ENCODE measurements at places on chromosomes 6 and 20.

DNA sequence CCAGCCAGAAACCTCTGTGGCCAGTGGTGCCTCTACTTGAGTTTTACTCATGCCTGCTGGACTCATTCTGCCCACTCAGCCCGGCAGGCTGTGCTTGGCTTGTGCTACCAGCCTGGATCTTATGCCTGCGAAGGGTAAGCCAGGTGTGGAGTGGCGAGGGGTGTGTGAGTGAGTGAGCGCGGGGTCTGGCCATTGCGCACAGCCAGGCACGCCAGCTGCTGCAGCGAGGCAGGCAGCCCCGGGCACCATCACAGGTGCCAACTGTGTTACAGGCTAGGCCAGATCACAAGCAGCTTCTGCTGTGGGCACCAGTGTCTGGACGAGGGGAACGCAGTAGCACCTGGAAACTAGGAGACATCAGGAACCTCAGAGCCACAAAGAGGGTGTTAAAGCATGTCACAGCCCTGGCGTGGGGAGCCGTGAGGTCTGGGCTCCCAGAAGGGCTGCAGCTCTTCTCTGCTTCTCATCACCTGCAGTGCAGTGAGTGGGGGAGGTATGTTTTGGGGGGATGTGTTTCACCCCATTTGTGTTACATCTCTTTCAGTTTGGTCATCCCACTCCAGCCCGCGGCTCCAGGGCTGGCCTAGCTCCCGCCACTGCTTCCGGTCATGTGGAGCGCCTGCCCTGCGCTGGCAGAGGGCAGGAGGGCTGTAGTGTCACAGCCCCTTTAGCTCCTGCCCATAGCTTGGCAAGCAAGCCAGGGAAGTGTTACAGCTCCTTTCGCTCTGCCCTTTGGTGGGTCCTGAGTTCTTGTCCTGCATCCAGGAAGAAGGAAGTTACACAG lies 379.7 kb upstream of the IMPG1 start:
- no peak for DNase-seq

DNA sequence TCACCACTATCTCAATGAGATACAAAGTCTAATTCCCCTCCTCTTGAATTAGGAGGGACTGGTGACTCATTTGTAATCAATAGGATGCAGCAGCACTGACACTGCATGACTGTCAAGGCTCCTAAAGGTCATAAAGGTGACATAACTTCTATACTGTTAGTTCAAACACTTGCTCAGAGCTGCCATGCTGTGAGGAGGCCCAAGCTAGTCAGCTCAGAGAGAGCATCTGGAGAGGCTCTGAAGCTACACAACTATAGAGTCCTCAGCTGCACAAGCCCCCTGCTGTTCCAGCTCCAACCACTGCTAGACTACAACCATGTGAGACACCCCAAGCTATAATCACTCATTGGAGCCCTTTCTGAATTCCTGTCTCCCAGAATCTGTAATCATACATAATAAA lies 17.0 kb upstream of the HEY2 start:
- DNase-seq, result no peak

DNA sequence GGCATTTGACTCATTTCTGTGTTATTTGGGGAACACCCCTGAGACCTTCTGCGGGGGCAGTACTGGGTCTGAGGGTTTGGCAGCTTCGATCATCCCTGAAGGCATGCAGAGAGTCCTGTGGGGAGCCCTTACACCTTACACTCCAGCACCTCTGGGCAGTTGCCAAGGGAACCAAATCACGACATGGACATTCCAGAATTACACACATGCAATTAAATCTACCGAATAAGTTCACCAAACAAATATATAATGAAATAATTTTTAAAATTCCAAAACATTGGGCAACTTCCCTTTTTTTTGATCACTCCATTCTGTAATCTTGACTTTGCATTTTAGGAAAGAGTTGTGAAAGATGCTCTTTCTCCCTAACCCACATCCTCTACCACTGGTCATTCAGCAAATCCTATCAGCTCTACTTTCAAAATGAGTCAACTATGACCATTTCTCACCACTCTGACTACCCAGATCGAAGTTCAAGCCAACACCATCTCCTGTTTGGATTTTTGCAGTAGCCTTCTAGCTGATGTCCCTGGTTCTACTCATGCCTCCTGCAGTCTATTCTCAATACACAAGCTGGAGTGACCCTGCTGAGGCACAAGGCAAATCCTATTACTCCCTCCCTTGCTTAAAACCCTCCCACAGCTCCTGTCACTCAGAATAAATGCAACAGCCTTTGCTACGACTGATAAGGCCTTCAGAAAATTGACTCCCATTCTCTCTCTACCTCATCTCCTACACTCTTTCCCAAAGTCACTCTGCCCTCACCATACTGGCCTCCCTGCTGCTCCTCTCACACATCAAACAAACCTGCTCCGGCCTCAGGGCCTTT lies 533.3 kb downstream of the HACE1 start:
- DNase-seq, result no peak

GRCh38 chr6:31836474-31837368 lies 9.2 kb downstream of the HSPA1B start:
- no peak for DNase-seq

GRCh38 chr6:168956141-168956838 lies 297.4 kb downstream of the THBS2 start:
- no peak for DNase-seq

Measured in stimulated activated CD4-positive, alpha-beta T cell treated with anti-CD3 and anti-CD28 coated beads, Interleukin-4, amount 100 ng/mL, for 48 hours (primary cell).